Activated CD4-positive, alpha-beta T cell treated with anti-CD3 and anti-CD28 coated beads, Interleukin-2, amount 50 U/mL, for 1 hour (primary cell): ENCODE measurements at places on chromosomes 7 and 10.

GRCh38 chr7:41134300-41135255 is 568.3 kb downstream of the INHBA start:
- no peak for DNase-seq

DNA sequence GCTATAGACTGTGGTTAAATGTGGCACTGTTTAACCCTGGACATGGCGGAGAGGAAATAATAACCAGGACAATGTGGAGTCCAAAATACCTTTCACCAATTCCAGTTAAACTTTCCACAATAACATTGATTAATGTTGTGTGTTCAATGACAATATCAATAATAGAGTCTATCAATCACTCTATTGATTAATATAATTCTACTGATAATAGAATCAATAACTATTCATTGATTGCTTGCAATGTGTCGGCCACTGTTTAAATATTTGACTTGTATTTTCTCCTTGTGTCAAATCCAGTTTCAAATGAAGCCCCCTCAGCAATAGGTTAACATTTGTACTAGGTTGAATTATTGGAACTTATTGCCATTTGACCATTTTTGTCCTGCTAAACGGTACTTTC is 187.0 kb downstream of the PTPN20 start:
- no peak for DNase-seq

- no peak for DNase-seq
These were observed 277.8 kb upstream of the NEBL start for GRCh38 chr10:21174715-21175495.

GRCh38 chr10:78775891-78776290 is 292.9 kb upstream of the ZMIZ1 start:
- DNase-seq = no peak

DNA sequence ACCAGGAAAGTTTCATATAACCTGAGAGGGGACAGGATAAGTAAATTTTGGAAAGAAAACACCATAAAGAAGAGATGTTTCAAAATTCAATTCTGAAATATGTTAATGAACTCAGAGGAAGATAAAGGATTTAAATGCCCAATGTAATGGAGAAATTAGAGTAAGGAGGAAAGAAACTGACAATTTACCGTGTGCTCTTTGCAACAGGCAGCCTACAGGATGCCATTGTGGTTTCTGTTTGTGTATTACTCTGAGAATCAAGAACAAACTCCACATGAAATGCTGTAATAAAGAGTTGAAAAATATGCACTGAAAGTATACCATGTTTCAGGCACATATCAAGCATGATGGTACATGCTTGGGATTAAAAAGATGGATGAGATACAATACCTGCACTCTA is 44.8 kb upstream of the GLCCI1 start:
- DNase-seq = no peak

GRCh38 chr7:22481726-22482125 is 18.3 kb downstream of the STEAP1B start:
- no peak for DNase-seq

GRCh38 chr10:113356794-113357680 is 195.8 kb upstream of the HABP2 start:
- no peak for DNase-seq

GRCh38 chr7:94055963-94056362 is 51.8 kb upstream of the BET1 start:
- no peak for DNase-seq

GRCh38 chr7:4108951-4109350 is 573.1 kb upstream of the FOXK1 start:
- DNase-seq = no peak

GRCh38 chr10:105586451-105587098 is 945.5 kb downstream of the SORCS3 start:
- DNase-seq = no peak

DNA sequence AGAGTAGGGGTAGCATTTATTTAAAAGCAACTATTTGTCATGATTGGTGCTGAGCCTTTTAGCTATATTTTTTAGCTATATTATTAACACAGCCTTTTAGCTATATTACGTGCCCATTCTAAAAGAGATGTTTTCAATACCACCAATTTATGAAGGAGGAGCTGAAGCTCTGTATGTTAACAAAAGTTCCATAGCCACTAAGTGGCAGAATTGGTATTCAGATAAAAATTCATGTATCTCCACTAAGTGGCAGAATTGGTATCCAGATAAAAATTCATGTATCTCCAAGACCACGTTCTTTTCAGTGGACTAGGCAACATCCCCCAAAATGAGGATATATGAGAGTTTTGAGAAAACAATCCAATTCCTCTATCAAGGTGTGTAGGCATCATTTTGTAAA is 268.6 kb downstream of the HGF start:
- no peak for DNase-seq

GRCh38 chr7:155795951-155796350 is 16.3 kb downstream of the SHH start:
- no peak for DNase-seq

DNA sequence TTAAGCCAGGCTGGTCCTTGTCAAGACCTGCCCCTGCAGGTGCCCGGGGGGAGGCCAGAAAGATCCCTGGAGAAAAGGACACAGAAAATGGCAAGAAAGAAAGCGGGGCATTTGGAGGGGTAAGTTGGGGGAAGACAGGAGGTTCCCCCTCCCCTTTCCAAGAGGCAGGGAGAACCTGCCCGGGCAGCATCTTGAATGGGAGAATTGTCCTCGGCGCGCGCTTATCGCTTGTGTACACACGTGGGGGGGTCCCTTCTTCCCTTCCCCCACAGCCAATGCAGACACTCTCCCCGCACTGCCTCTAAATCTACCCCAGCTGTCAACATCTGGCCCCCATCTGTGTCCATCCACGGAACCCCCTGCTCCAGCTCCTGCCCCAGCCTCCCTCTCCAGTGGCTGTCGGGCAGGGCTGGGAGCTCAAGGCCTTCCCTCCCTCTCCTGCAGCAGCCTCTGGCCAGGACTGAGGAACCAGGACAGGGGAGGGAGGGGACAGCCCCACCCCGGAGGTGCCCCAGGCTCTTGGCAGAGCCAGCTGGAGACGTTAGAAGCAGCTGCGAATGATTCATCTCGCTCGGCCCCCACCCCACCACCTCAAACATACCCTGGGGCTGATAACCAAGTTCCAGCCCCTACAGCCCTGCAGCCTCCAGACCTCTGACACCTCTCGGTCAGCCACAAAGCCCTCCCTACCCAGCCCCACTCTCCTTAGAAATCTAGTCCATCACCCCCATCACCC is 25.3 kb downstream of the EPHB4 start:
- DNase-seq = no peak

- no peak for DNase-seq
These were observed 1489.6 kb downstream of the REEP3 start for GRCh38 chr10:65010845-65011244.

DNA sequence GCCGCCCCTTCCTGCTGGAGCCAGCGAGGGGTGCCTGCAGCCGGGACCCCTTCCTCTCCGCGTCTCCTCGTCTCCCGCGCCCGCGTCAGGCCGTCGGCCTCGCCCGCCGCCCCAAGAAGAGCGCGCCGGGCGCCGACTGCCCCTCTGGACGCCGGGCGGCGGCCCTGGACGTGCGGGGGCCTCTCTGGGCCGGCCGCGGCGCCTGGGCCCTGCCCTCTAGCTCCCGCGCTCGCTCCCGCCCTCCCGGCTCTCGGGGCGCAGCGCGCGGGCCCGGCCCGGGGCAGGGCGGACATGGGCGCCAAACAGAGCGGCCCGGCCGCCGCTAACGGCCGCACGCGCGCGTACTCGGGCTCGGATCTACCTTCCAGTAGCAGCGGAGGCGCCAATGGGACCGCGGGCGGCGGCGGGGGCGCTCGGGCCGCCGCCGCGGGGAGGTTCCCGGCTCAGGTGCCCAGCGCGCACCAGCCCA is 704 bp downstream of the ZNRF2 start:
- peak; percentile 39 for DNase-seq

GRCh38 chr7:120221666-120222065 is 51.3 kb upstream of the KCND2 start:
- no peak for DNase-seq

- peak; percentile 26 for DNase-seq
These were observed 176.5 kb downstream of the TCF7L2 start for GRCh38 chr10:113126229-113127201.

- no peak for DNase-seq
These were observed 96.6 kb upstream of the NMT2 start for GRCh38 chr10:15265056-15265455.

DNA sequence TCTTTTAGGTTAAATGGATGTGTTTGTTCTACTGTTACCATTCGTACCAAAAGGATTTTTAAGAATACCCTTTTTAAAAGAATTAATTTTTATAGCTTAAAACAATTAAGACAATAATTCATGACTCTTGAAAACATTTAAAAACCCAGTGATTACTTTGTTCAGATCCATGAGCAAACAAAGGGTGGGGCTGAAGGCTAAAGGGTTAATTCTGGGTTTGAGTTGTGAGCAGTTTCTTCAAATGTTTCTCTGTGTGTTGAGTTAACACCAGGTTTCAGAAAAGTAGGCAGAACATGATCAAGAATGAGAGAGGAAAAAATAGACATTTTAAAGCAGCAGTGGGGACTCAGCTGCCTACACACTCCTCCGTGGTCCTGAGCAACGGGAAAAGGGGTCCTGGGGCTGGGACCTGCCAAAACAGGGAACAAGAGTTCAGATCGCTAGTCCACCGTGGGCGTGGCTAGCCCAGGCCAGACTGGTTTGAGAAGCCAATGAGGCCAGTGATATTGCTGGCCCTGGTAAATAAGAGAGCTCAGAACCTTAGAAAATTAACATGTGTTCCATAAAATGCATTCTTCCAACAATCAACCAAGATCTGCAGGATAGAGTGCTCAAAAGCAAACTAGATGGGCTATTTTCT is 14.9 kb upstream of the EZH2 start:
- DNase-seq = no peak

- DNase-seq = no peak
These were observed 74.3 kb upstream of the SHH start for GRCh38 chr7:155886391-155887173.

GRCh38 chr10:100022403-100022802 is 12.7 kb upstream of the DNMBP start:
- no peak for DNase-seq

DNA sequence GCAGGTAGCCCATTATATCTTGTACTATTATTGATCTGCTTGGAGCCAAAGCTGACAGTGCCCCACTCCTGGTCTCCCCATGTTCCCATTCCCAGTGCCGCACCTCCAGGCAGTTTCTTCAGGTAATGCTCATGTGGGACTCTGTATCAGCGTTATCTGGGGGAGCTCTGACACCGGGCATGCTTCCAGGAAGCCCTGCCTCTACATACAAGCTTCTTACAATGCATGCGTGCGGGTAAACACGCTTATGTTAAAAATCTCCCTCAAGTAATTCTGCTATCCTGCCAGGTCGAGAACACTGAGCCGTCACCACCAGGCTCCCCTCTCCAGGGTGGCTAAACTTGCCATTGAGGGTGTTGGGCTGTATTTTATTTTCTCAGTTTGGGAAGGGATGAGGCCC is 61.6 kb upstream of the LBX1 start:
- DNase-seq = no peak

GRCh38 chr7:47714669-47715607 is 133.0 kb upstream of the TNS3 start:
- DNase-seq = no peak

DNA sequence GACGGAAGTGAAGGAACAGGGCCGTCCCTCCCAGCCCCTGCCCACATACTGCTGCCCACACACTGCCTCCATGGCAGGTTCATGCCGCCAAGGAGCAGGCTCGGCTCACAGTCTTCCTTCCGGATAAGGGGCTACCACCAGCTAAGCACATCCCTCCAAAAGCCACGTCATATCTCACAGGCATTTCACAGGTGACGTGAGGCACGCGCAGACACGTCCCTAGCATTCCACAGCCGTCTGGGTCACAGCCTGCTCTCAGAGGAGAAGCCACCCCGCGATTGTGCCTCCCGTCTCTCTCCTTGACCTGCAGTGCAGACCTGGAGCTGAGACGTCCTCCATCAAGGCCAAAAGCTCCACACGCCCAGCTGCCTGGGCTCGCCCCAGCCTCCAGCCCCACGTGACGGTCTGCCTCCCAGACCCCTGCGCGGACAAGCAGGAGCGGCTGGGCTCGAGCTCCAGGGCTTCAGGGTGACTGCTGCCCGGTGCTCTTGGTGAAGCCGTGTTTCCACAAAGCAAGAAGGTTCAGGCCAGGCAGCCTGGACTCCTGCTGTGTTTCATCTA is 114.0 kb downstream of the MAD1L1 start:
- no peak for DNase-seq
